ENCODE measurements at places on chromosomes 5 and 9. TPM values are rescaled to one million over a fixed set of nuclear protein-coding genes. Genes with fewer than 3 reads are reported as not detected.

NDUFA8 gene
- total RNA-seq = 27.3 TPM

CD72 gene
- 0.13 TPM for total RNA-seq

ATP10B gene
- under 0.01 TPM for total RNA-seq

SLC46A2 gene
- not detected for total RNA-seq

PCDHA13 gene
- under 0.01 TPM for total RNA-seq

AQP7 gene
- total RNA-seq = not detected

SOHLH1 gene
- not detected for total RNA-seq

WDR31 gene
- total RNA-seq = 0.38 TPM

NR2F1 gene
- 41.5 TPM for total RNA-seq

TLE1 gene
- total RNA-seq = 82.4 TPM

SUSD3 gene
- not detected for total RNA-seq

TAF11L4 gene
- not detected for total RNA-seq

CXXC5 gene
- total RNA-seq = 71.3 TPM

BARHL1 gene
- not detected for total RNA-seq

HAND1 gene
- total RNA-seq = not detected

UBE2QL1 gene
- total RNA-seq = 0.13 TPM

ACTBL2 gene
- not detected for total RNA-seq

AJM1 gene
- 0.51 TPM for total RNA-seq

NME5 gene
- total RNA-seq = 1.9 TPM

PCDHB14 gene
- total RNA-seq = 0.51 TPM

LHX6 gene
- total RNA-seq = 1.9 TPM

IRX1 gene
- total RNA-seq = not detected

SEMA6A gene
- total RNA-seq = 51.1 TPM

PITX1 gene
- not detected for total RNA-seq

RNF180 gene
- 2.9 TPM for total RNA-seq

BRINP1 gene
- 0.26 TPM for total RNA-seq
